ENCODE measurements at places on chromosomes 5 and 9.

GRCh38 chr5:141733198-141733597, 51.2 kb upstream of the ARAP3 start:
- no peak for DNase-seq

- no peak for DNase-seq
Measured at GRCh38 chr5:80437326-80437725, 29.5 kb downstream of the ZFYVE16 start.

DNA sequence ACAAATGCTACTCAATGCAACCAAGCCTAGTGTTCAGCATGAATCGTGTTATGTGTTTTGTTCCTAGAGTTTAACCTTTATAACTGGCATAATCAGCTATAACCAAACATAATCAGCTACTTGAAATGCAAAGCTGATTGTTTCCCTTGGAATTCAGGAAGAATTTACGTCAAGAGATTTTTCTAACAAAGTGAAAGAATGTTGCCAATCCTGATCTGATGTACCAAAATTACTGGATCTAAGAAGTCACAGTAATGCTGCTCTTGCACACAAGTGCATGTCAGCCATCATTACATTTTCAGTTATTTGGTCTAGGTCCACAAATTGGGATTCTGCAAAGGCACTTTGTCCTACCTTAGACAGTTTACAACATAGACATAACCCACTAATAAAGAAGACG, 662.3 kb upstream of the SEMA6A start:
- no peak for DNase-seq

DNA sequence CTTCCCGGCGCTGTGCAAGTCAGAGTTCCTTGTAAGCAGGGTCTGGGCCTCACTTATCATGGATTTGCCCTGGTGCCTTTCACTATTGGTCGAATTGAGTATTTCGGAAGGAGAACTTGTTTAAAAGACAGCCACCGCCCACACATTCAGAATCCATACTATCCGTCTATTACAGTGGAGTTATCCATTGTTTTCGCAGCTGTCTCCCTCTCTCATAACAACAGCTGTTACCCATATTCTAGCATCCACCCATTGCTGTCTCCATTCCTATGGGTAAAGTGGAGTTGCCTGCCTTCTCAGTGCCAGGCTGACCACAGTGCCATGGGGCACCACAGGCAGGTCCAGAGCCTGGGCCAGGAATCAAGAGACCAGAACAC, 20.2 kb downstream of the FAXDC2 start:
- no peak for DNase-seq

- DNase-seq: no peak
Measured at GRCh38 chr5:138459311-138459933, 5.9 kb upstream of the EGR1 start.

- DNase-seq: no peak
Measured at GRCh38 chr5:56178823-56179222, 54.3 kb downstream of the ANKRD55 start.

DNA sequence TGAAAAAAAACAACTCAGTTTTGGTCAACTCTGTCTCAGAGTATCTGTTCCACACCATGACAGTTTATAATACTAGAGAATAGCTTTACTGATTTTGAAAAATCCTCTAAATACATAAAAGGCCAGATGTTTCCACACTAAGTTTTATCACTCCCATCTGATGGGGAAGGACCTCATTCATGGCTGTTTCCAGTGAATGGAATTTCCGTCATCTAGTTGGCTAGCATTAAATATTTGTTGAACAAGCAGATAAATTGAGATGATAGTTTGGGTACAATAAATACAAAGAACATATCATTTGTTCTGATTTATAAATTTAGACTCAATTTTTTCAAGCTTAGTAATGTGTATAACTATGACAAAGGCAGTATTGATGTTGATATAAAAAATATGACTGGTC, 408.5 kb downstream of the PTPRD start:
- no peak for DNase-seq
